Activated CD4-positive, alpha-beta memory T cell treated with anti-CD3 and anti-CD28 coated beads for 36 hours (primary cell): ENCODE measurements at places on chromosomes 1 and 21. TPM values are rescaled to one million over a fixed set of nuclear protein-coding genes. Genes with fewer than 3 reads are reported as not detected.

DNA sequence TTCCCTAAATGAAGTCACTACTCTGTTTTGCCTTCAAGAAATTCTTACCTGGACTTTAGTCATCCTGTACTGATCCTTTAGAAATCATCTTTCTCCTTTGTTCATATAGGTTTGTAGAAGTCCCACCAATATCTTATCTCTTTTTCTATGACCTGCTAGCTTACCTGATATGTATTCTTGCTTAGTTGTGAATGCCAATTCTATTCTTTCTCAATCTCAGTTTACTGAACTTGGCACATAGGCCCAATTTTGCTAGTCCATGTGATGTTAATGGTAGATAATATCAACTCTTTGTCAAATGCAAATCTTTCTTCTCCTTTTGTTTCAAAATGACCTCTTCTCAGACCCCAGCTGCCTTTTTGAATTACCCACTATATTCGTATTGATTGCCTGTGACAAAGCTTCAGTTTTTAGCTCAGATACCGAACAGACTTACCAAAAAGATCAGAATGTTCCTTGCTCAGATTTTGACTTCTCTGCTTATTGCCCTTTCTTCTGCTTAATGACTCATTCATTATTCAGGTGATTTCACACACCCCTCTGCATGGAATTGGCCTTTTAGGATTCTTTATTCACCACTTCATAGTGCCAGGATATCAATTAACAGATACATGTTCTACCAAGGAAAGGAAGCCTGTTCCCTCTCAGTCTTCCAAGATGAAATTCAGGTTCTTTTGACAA is 20.6 kb downstream of the IPO9 start:
- no peak for DNase-seq
- H3K4me1 ChIP-seq, result peaks cover 16% of the 10 kb centered on the region
- H3K27ac ChIP-seq, result no peak overlapping the region
- H3K4me3 ChIP-seq, result no peak overlapping the region
- H3K36me3 ChIP-seq, result peaks cover 43% of the 10 kb centered on the region

- H3K27ac ChIP-seq, result no peak overlapping the region
- peaks cover 12% of the 10 kb centered on the region for H3K27me3 ChIP-seq
- H3K36me3 ChIP-seq, result no peaks in the 10 kb centered on the region
- H3K4me1 ChIP-seq, result peaks cover 13% of the 10 kb centered on the region
- no peak overlapping the region for H3K4me3 ChIP-seq
- no peak for DNase-seq
Observed at GRCh38 chr1:200257235-200257634, 152.6 kb downstream of the ZNF281 start.

Gene HMCN1
- total RNA-seq, result not detected

Gene HSPB7
- not detected for total RNA-seq

DNA sequence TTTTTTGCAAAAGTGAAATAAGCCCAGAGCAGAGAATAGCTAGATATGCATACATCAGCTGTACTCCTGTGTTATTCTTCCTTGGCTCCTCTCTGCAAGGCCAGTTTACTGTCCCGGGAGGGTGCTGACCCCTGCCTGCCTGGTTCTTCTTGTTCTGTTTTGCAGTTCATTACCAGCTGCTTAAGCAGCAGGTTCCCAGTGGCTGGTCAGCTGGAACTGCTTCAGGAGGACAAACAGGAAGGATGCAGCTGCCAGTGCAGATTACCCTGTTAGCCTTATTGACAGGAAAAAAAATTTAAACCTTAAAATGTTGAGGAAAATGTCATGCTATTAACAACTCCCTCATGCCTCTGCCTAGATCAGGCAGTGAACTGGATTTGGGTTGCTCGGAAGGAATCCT is 16.0 kb upstream of the LRIG2 start:
- no peaks in the 10 kb centered on the region for H3K27me3 ChIP-seq
- DNase-seq, result no peak
- H3K4me3 ChIP-seq, result no peak overlapping the region
- no peaks in the 10 kb centered on the region for H3K4me1 ChIP-seq

Gene GPR37L1
- total RNA-seq, result not detected

GRCh38 chr1:218344814-218345672 is at the start of gene TGFB2:
Gene TGFB2 (plus strand): TSS chr1:218345336. CDS start chr1:218346702, 1,366 bp downstream.
- H3K4me1 ChIP-seq, result peaks cover 21% of the 10 kb centered on the region
- H3K27ac ChIP-seq, result no peak within 1 kb of the TSS
- H3K36me3 ChIP-seq, result peaks cover 5% of the 10 kb centered on the region
- H3K4me3 ChIP-seq, result no peak within 1 kb of the TSS

Gene BNIPL
- 1.3 TPM for total RNA-seq

GRCh38 chr1:167797015-167797414 is 75.2 kb downstream of the MPZL1 start:
- DNase-seq, result peak; percentile 42
- H3K4me3 ChIP-seq, result no peak overlapping the region
- H3K36me3 ChIP-seq, result peaks cover 2% of the 10 kb centered on the region
- H3K27me3 ChIP-seq, result no peaks in the 10 kb centered on the region
- H3K4me1 ChIP-seq, result peaks cover 9% of the 10 kb centered on the region

Gene PRKAB2
- total RNA-seq, result 7.4 TPM

Gene EFHD2
- 60.4 TPM for total RNA-seq

DNA sequence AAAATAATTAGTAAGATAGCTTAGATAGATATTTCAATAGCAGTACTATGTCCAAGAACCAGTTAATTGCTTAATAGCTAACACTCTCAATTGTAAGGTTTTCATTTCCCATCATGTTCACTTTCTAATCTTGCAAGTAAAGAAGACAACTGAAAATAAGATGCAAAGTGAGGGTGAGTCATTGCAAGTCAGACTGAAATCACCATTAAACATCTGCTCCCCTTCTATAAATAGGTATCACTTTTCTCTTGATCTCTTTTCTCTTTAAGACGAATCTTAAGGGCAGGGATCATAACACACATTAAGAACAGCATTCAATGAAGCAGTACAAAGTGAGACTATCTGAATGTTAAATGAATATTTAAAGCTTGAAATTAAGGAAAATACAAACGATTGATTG is 40.4 kb downstream of the UBR4 start:
- DNase-seq, result no peak
- no peak overlapping the region for H3K4me3 ChIP-seq
- peaks cover 19% of the 10 kb centered on the region for H3K4me1 ChIP-seq
- peak overlapping the region; percentile 66 for H3K27ac ChIP-seq
- no peaks in the 10 kb centered on the region for H3K27me3 ChIP-seq
- H3K36me3 ChIP-seq, result peaks cover 78% of the 10 kb centered on the region

DNA sequence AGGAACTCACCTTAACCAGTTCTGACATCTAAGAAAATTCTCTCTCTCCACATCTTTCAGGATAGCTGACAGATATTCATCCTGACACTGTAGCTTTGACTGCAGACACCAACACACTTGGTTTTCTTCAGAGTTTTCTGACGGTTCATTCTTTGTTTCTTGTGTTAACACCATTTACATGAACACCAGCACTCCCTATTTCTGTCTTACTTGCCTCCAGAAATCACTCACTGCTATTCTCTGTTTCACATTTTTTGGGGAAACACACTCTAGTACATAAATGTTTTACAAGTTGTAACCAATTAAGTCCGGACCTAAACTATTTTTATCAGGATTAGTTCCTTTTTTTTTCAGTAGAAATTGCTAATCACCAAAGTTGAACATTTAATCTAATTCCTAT is 15.4 kb downstream of the FLVCR1 start:
- H3K36me3 ChIP-seq, result peaks cover 34% of the 10 kb centered on the region
- H3K27ac ChIP-seq, result no peak overlapping the region
- no peak overlapping the region for H3K4me3 ChIP-seq
- no peaks in the 10 kb centered on the region for H3K27me3 ChIP-seq

DNA sequence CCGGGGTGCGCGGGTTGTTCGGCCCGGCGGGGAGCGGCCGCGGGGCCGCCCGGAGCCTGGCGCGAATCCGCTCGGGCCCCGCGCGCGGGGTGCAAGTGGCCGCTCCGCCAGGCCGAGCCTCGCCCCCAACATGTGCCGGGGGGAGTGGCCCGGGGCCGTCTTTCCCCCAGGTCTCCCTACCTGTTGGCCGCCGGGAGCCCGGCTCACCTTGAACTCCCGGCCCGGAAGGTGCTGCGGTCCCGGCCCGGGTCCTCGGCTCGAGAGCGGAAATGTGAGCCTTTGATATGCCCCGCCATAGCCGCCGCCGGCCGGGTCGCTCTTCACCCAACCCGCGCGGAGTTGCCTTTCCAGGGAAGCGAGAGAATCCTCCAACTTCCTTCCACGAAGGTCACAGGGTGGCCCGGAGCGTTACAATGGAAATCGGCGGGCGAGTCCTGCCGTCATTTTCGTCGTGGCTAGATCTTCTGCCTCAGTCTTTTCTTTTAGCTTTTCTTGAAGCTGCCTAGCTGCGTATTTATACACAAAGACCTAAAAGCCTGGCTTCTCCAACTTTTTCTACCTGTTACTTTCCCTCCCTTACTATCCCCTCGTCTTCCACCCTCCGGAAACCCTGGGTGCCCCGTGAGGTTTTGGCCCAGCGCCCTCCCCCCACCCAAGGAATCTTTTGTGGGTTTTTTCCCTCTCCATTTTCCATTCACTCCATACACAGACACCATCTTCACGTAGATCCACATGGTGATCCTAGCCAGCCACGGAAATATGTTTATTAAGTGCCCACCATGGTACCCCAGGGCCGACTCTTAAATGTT is 867 bp downstream of the PTGFRN start:
- DNase-seq, result peak; percentile 53
- H3K36me3 ChIP-seq, result no peaks in the 10 kb centered on the region
- H3K27ac ChIP-seq, result no peak overlapping the region
- peaks cover 7% of the 10 kb centered on the region for H3K4me1 ChIP-seq
- no peak overlapping the region for H3K4me3 ChIP-seq
- no peaks in the 10 kb centered on the region for H3K27me3 ChIP-seq

GRCh38 chr1:232150770-232151548 is 479.0 kb downstream of the SIPA1L2 start:
- no peaks in the 10 kb centered on the region for H3K4me1 ChIP-seq
- H3K4me3 ChIP-seq, result no peak overlapping the region
- no peak for DNase-seq

- no peak overlapping the region for H3K4me3 ChIP-seq
- H3K27me3 ChIP-seq, result peaks cover 5% of the 10 kb centered on the region
- no peak overlapping the region for H3K27ac ChIP-seq
- DNase-seq, result no peak
- H3K4me1 ChIP-seq, result no peaks in the 10 kb centered on the region
Observed at GRCh38 chr1:214492401-214493075, 58.9 kb downstream of the PTPN14 start.

- H3K27ac ChIP-seq, result no peak overlapping the region
- no peak for DNase-seq
- H3K36me3 ChIP-seq, result no peaks in the 10 kb centered on the region
- H3K27me3 ChIP-seq, result no peaks in the 10 kb centered on the region
- peaks cover 22% of the 10 kb centered on the region for H3K4me1 ChIP-seq
Observed at GRCh38 chr1:172427191-172427590, 6.7 kb downstream of the C1orf105 start.

Gene B3GALT5
- total RNA-seq, result not detected

DNA sequence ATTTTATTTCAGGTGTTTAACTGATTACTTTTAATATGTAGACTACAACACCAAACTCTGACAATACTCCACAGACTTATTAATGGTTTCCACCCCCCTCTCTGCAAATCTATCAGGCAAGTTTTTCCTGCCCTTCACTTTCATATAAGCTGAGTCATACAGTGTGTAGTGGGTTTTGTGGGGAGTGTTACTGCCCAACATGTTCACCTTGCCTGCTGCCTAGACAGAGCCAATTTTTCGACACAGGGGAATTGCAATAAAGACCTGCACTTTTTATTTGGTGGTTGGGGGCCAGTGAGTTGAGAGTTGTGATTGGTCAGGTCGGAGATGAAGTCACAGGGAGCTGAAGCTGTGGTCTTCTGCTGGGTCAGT is 119.7 kb downstream of the PPIAL4G start:
- H3K27ac ChIP-seq, result peak overlapping the region; percentile 24
- H3K36me3 ChIP-seq, result no peaks in the 10 kb centered on the region
- H3K4me1 ChIP-seq, result peaks cover 50% of the 10 kb centered on the region
- DNase-seq, result peak; percentile 47
- peak overlapping the region; percentile 7 for H3K4me3 ChIP-seq

Gene SELL
- total RNA-seq, result 103 TPM

DNA sequence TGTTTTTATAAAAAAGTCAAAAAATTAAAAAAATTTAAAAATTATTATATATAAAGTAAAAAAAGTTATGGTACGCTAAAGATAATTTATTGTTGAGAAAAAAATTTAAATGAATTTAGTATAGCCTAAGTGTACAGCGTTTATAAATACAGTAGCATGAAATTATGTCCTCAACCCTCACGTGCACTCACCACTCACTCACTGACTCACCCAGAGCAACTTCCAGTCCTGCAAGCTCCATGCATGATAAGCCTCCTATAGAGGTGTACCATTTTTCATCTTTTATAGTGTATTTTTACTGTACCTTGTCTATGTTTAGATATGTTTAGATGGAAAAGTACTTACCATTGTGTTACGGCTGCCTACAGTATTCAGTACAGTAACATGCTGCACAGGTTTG is 5.1 kb downstream of the DISC1 start:
- H3K27me3 ChIP-seq, result no peaks in the 10 kb centered on the region
- H3K27ac ChIP-seq, result no peak overlapping the region
- H3K4me3 ChIP-seq, result no peak overlapping the region
- H3K36me3 ChIP-seq, result peaks cover 2% of the 10 kb centered on the region
- peaks cover 26% of the 10 kb centered on the region for H3K4me1 ChIP-seq

DNA sequence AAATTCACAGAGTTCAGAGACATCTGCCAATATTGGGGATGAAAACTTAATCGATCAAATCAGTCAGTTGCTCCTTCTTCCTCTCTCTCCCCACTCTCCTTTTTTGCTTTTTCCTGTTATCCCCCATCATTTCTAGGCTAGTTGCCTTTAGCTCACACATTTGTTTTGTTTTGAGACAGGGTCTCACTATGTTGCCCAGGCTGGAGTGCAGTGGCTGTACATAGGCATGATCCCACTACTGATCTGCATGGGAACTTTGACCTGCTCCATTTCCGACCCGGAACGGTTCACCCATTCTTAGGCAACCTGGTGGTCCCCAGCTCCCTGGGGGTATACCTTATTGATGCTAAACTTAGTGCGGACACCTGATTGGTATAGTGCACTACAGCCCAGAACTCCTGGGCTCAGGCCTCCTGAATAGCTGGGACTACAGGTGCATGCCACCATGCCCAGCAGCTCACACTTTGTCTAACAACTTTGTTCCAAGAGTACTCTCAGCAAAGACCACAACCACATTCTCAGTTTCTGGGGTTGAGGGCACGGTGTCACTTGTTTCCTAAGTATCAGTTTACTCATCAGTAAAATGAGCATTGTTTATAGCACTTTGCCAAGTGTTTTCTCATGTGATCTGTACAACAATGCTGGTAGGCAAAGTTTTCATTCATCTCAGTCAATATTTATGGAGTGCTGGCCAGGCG is 6.7 kb upstream of the ELOA start:
- no peak overlapping the region for H3K4me3 ChIP-seq
- no peaks in the 10 kb centered on the region for H3K27me3 ChIP-seq
- DNase-seq, result peak; percentile 63
- no peaks in the 10 kb centered on the region for H3K36me3 ChIP-seq
- peaks cover 16% of the 10 kb centered on the region for H3K4me1 ChIP-seq
